Naive thymus-derived CD8-positive, alpha-beta T cell (primary cell): ENCODE measurements at places on chromosomes 16 and 17. TPM values are rescaled to one million over a fixed set of nuclear protein-coding genes. Genes with fewer than 3 reads are reported as not detected.

GRCh38 chr17:13864521-13864920 is 204.8 kb upstream of the COX10 start:
- no peak overlapping the region for H3K4me3 ChIP-seq
- no peak for DNase-seq
- peaks cover 6% of the 10 kb centered on the region for H3K36me3 ChIP-seq
- H3K27ac ChIP-seq, result no peak overlapping the region
- no peaks in the 10 kb centered on the region for H3K27me3 ChIP-seq

DNA sequence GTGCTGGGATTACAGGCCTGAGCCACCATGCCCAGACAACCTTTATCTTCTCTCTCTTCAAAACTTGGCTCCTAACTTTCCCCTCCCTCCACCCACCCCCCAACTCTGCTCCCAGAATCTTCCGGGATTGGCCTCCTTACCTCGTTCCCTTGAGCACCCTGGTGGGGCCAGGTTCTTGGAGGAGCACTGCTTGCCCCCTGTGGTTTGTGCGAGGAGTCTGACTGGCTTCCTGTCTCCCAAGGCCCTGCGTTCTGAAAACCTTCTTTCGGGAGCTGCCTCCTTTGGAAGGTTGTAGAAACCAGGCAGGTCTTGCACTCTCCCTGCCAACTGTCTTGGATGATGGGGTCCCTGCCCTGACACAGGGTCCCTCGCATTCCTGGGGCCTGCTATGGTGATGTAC is 19.8 kb downstream of the PLXDC1 start:
- no peak overlapping the region for H3K27ac ChIP-seq
- no peaks in the 10 kb centered on the region for H3K4me1 ChIP-seq
- H3K36me3 ChIP-seq, result peaks cover 24% of the 10 kb centered on the region

- H3K36me3 ChIP-seq, result no peaks in the 10 kb centered on the region
- H3K27ac ChIP-seq, result no peak overlapping the region
- no peak for DNase-seq
- H3K27me3 ChIP-seq, result peaks cover 16% of the 10 kb centered on the region
- no peak overlapping the region for H3K4me3 ChIP-seq
These were observed 159.4 kb downstream of the ZNF423 start for GRCh38 chr16:49696414-49697101.

GRCh38 chr16:83967091-83967490 is 953 bp upstream of the NECAB2 start:
- H3K4me1 ChIP-seq, result peaks cover 3% of the 10 kb centered on the region
- DNase-seq, result no peak
- peaks cover 35% of the 10 kb centered on the region for H3K27me3 ChIP-seq

DNA sequence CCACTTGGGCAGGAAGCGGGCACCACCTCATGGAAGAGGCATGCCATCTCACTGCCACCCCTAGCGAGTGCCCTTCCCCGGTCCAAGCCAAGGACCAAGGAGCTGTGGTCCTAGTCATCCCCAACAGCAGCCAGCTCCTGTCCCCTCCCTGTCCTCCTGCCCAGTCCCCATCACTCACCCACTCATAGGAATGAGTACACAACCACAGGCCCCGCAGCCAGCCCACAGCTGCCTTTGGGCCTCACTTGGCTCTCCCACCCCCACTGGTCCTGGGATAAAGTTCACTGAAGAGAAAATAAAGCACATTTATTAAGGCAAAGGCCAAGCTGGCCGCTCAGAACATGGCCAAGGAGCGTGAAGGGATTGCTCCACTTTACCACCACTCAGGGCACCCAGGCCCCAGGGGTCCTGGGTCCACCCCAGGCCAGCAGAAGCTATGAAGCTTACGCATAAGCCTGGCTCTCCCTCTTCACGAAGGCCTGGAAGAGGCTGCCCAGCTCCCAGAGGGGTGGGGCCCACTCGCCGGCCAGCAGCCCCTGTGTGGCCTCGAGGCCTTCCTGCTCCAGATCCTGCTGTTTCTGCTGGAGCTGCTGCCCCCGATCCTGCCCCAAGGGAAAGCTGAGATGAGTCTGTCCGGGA is 3.6 kb downstream of the SCRN2 start:
- peaks cover 59% of the 10 kb centered on the region for H3K4me1 ChIP-seq
- peaks cover 6% of the 10 kb centered on the region for H3K36me3 ChIP-seq
- no peak for DNase-seq
- H3K27ac ChIP-seq, result no peak overlapping the region
- no peak overlapping the region for H3K4me3 ChIP-seq

DNA sequence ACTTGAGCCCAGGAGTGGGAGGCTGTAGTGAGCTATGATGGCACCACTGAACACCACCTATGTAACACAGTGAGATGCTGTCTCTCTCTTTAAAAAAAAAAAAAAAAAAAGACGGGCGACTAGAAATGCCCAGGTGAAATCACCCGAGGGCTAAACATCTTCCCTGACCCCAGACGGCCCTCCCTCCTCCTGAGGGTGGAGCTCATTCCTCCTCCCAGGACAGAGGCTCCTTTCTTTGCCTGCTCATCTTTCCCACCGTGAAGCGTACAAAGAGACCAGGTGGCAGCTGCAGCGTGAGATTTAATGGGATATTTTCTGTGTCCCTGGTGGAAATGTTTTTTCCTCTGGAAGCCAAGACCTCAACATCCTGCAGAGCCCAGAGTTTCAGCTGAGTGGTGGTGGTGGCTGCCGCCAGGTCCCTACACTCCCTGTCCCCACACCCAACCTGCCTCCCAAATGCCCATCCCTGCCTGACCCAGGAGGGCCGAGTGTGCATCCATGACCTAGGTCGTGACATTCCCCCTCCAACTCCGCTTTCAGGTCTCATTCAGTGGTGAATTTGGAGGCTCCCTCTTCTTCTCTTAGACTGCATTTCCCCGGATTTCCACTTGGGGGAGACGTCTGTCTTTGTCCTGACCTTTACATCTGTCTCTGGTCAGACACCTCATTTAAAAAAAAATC is 14.4 kb upstream of the GPRC5B start:
- no peak for DNase-seq
- peaks cover 4% of the 10 kb centered on the region for H3K4me1 ChIP-seq
- no peaks in the 10 kb centered on the region for H3K36me3 ChIP-seq
- peaks cover 29% of the 10 kb centered on the region for H3K27me3 ChIP-seq
- H3K27ac ChIP-seq, result no peak overlapping the region

- no peaks in the 10 kb centered on the region for H3K27me3 ChIP-seq
- peaks cover 6% of the 10 kb centered on the region for H3K4me1 ChIP-seq
- H3K36me3 ChIP-seq, result no peaks in the 10 kb centered on the region
These were observed 109.8 kb downstream of the SLC39A11 start for GRCh38 chr17:72982680-72983079.

DNA sequence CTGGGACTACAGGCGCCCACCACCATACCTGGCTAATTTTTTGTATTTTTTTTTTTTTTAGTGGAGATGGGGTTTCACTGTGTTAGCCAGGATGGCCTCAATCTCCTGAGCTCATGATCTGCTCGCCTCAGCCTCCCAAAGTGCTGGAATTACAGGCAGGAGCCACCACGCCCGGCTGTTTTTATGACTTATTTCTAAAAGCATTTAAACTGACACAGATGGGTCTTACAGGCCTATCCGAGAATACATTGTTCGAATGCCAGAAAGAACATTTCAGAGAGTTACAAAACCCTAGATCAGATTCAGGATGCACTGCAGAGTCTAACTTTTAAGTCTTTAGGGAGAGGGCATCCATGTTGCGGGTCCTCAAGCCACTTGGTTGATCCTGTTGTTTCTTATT is 234.7 kb upstream of the MAF start:
- no peak overlapping the region for H3K27ac ChIP-seq
- no peak overlapping the region for H3K4me3 ChIP-seq
- H3K36me3 ChIP-seq, result no peaks in the 10 kb centered on the region
- DNase-seq, result no peak

DNA sequence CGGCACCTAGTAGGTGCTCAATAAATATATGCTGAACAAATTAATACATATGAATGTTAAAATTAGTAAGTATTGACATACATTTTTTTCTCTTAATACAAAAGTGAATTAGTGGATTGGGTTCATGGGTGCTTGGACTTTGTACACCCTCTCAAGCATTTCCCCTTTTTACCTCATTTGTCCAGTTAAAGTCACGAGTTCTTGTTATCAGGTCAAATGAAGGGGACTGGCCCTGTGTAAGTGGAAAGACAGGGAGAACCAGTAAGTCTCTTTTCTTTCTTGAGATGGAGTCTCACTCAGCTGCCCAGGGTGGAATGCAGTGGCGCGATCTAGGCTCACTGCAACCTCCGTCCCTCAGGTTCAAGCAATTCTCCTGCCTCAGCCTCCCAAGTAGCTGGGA is 13.7 kb upstream of the RANGRF start:
- DNase-seq, result no peak
- H3K4me3 ChIP-seq, result no peak overlapping the region
- no peaks in the 10 kb centered on the region for H3K27me3 ChIP-seq
- peaks cover 7% of the 10 kb centered on the region for H3K4me1 ChIP-seq
- peaks cover 8% of the 10 kb centered on the region for H3K36me3 ChIP-seq

DNA sequence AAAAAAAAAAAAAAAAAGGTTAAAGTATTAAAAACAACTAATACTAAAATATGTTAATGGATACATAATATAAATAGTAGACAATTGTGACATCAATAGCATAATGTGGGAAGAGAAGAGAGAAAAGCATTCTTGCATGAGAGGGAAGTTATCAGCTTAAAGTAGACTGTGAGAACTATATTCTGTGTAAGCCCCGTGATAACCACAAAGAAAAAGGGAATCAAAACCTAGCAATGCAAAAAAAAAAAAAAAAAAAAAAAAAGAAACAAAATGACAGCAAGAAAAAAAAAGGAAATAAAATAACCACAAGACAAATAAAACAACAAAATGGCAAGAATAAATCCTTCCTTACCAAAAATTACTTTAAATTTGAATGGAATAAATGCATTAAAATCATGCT is 39.8 kb upstream of the MYLK3 start:
- no peak overlapping the region for H3K27ac ChIP-seq
- no peak for DNase-seq
- peaks cover 9% of the 10 kb centered on the region for H3K36me3 ChIP-seq
- no peak overlapping the region for H3K4me3 ChIP-seq
- H3K4me1 ChIP-seq, result peaks cover 21% of the 10 kb centered on the region

DNA sequence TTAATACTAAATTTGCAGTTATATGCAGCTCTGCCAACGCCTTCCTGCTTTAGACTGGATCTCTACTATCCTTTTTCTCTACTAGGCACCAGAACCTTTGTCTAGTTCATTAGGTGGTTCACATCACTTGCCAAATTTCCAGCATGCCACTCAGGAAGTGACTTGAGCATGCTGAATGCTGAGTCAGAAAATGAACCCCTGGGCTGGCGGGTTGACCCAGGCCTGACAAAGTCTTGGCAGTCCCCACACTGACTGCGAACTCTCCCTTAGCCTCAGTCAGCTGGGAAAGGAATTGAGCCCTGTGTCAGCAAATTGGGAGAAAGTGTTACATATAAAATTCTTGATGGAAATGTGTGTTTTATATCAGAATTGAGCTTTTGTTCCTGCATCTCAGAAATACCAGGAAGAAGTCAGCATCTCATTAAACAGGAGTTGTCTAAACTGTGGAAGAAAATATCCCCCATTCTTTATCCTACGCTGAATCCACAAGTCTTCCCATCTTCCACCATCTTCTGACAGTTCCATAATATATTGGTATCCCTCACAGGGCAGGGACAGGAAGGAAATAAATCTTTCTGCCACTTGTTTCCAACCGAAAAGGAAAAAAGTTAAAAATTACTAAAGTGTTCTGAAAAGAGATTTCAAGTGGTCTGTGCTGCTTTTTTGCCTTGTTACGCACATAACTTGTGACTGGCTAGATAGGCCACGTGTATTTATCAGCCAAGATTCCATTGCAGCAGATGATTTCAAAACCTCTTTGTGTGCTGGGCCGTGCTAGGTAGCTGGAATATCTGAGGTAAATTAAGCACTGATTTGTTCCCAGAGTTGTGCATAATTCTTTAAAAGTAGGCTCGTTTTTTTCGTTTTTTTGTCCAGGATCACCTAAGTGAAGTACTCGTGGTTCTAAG is 16.7 kb upstream of the SLC12A3 start:
- H3K4me3 ChIP-seq, result no peak overlapping the region
- H3K36me3 ChIP-seq, result no peaks in the 10 kb centered on the region
- no peak for DNase-seq
- no peaks in the 10 kb centered on the region for H3K27me3 ChIP-seq
- peaks cover 10% of the 10 kb centered on the region for H3K4me1 ChIP-seq
- peak overlapping the region; percentile 19 for H3K27ac ChIP-seq

GRCh38 chr16:86034421-86034919 is 135.5 kb downstream of the IRF8 start:
- H3K4me3 ChIP-seq, result no peak overlapping the region
- no peaks in the 10 kb centered on the region for H3K36me3 ChIP-seq
- no peak for DNase-seq
- no peak overlapping the region for H3K27ac ChIP-seq
- no peaks in the 10 kb centered on the region for H3K4me1 ChIP-seq

DNA sequence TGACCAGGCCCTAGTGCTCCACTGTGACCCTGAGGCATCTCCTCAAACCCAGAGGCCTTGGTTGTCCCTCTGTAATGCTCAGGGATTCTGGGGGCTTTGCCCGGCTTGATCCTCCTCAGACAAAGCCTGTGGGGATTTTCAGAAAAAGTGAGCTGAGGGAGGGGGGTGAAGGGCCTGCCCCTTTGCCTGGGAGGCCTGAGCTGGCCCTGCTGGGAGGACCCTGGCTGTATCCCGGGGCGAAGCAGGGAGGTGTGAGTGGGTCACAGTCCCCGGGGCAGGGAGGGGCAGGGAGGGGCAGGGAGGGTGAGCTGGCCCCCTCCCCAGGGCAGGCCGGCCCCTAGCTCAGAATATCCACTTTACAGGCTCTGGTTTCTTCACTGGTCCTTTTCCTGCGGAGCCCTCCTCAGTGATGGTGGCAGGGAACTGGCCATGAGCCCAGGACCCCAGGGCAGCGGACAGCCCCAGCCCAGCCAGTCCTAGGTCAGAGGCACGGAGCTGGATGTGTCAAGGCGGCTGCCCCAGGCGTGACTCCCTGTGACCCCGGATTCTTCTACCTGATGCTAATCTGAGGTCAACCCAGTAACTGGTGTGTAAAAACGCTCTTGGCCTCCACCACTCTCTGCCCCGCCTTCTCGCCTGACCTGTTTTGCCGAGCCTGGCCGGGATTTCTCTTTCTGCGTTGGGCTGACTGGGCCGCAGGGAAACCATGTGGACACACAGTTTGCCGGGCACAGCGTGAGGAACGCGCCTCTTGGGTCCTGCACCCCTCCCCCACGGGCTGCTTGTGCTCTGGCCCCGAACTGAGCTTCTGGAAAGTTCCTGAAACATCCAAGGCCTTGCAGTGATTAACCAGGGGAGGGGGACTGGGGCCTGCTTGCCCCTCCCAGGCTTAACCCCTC is 5.8 kb upstream of the FASN start:
- H3K4me1 ChIP-seq, result peaks cover 27% of the 10 kb centered on the region
- peaks cover 2% of the 10 kb centered on the region for H3K36me3 ChIP-seq
- peak overlapping the region; percentile 20 for H3K27ac ChIP-seq
- DNase-seq, result no peak
- H3K4me3 ChIP-seq, result no peak overlapping the region

The OR1G1 gene
- not detected for polyA plus RNA-seq

The PRDM7 gene
- not detected for polyA plus RNA-seq

The TBC1D3H gene
- polyA plus RNA-seq, result not detected

The UQCRC2 gene
- 176 TPM for polyA plus RNA-seq

The CDH13 gene
- polyA plus RNA-seq, result not detected
